ENCODE measurements at places on chromosomes 2 and 18. TPM values are rescaled to one million over a fixed set of nuclear protein-coding genes. Genes with fewer than 3 reads are reported as not detected.

Gene GTF3C2
- polyA plus RNA-seq: 43.7 TPM

Gene GDF7
- not detected for polyA plus RNA-seq

Gene RGPD5
- 1.5 TPM for polyA plus RNA-seq

Gene C2orf72
- not detected for polyA plus RNA-seq

Gene NDUFV2
- 115 TPM for polyA plus RNA-seq

Gene REG3A
- polyA plus RNA-seq: not detected

Gene R3HDM1
- polyA plus RNA-seq: 9.1 TPM

Gene DPYSL5
- polyA plus RNA-seq: not detected

DNA sequence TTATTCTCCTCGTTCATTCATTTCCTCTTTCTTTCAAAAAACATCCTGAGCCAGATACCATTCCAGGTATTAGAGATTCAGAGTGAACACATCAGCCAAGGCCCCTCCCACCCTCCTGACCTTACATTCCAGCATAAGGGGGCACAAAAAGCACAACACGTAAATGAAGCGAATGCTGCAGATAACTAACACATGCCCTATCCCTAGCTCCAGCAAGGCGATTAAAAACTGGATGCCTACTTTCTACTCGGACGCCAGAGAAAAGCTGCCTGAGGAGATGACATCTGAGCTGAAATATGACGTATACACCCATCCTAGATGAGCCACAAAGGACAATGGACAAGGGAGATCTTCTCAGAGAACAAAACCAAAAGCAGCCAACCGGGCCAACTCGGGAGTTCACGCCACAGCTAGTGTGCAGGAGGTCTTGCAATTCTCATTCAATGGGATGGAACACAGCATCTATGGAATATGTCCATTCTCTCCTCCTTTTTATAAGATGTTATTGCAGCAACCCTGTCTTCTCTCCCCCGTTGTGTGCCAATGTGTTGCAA, 33.5 kb downstream of the FEZ2 start:
- no peak overlapping the region for H3K27ac ChIP-seq
- peaks cover 8% of the 10 kb centered on the region for H3K4me1 ChIP-seq
- no peaks in the 10 kb centered on the region for H3K27me3 ChIP-seq
- DNase-seq: no peak
- peaks cover 24% of the 10 kb centered on the region for H3K36me3 ChIP-seq
- no peak overlapping the region for H3K4me3 ChIP-seq

DNA sequence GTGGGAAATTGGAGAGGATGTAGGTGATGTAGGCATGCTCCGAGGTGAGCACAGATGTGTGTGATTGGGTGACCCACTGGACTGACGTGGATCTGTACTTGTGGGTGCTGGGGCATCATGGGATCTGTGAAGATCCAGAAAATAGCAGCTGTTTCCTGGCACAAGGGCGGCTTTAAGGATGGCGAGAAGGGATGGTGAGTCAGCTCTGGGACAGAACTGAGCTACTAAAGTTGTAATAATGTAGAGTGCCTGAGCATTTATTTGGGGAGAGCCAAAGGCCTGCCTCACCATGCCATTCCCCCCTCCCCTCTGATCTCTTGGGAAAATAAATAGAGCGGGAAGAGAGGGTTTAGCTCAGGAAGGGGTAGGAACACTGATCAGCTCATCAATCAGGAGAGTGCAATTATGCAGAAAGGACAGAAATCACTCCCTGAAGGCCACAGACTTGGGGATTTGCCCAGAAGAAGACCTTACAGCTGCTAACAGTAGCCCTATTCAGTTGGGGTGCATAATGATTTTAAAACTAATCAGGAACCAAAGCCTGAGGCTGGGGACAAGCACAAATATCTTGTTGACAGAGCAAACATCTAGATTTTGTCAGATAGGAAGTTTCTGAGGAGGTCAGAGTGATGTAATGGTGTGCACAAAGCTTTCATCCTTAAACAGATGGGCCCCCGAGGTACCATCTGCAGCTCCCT, 30.3 kb downstream of the TANC1 start:
- no peaks in the 10 kb centered on the region for H3K36me3 ChIP-seq
- H3K4me3 ChIP-seq: no peak overlapping the region
- no peak overlapping the region for H3K27ac ChIP-seq
- no peak for DNase-seq
- peaks cover 4% of the 10 kb centered on the region for H3K27me3 ChIP-seq

- H3K27me3 ChIP-seq: peaks cover under 1% of the 10 kb centered on the region
- no peak overlapping the region for H3K4me3 ChIP-seq
- no peaks in the 10 kb centered on the region for H3K36me3 ChIP-seq
- no peak overlapping the region for H3K27ac ChIP-seq
- no peak for DNase-seq
- H3K4me1 ChIP-seq: no peaks in the 10 kb centered on the region
Observed at GRCh38 chr2:121128741-121129659, 156.0 kb downstream of the TFCP2L1 start.

DNA sequence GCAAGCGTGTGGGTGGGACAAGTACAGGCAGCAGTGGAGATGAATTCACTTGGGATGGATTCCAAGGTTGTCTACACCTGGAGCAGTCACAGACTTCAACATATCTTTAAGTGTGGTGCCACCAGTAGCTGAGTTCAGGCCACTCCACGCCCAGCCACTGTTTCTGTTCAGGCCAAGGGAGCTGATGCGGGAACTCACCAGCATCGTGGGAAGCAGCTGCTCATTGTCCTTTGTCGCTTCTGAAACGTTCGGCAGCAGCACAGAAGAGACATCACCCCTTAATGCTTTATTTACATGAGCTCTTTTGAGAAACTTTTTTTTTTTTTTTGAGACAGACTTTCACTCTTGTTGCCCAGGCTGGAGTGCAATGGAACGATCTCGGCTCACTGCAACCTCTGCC, 19.9 kb upstream of the INHBB start:
- no peaks in the 10 kb centered on the region for H3K36me3 ChIP-seq
- no peak for DNase-seq
- H3K27ac ChIP-seq: no peak overlapping the region
- H3K4me3 ChIP-seq: no peak overlapping the region

DNA sequence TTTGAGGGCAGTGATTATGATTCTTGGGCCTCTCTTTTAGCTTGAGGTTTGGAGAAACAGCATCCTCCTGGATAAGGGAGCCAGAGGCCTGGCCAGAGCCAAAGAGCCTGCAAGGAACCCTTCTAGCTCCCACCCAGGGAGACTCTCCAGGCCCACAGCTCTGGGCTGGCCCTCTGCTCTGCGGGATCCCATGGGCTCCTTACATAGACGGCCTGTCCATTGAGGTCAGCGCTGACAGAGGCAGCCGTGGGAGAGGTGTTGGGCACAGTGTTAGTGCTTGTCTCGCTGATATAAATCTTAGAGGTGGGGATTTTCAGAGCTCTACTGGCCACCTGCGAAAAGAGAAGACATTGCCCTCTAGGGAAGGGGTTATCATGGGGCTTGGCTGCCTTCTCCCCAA, 67.2 kb downstream of the XDH start:
- H3K27me3 ChIP-seq: peaks cover under 1% of the 10 kb centered on the region
- no peak for DNase-seq
- no peaks in the 10 kb centered on the region for H3K36me3 ChIP-seq

DNA sequence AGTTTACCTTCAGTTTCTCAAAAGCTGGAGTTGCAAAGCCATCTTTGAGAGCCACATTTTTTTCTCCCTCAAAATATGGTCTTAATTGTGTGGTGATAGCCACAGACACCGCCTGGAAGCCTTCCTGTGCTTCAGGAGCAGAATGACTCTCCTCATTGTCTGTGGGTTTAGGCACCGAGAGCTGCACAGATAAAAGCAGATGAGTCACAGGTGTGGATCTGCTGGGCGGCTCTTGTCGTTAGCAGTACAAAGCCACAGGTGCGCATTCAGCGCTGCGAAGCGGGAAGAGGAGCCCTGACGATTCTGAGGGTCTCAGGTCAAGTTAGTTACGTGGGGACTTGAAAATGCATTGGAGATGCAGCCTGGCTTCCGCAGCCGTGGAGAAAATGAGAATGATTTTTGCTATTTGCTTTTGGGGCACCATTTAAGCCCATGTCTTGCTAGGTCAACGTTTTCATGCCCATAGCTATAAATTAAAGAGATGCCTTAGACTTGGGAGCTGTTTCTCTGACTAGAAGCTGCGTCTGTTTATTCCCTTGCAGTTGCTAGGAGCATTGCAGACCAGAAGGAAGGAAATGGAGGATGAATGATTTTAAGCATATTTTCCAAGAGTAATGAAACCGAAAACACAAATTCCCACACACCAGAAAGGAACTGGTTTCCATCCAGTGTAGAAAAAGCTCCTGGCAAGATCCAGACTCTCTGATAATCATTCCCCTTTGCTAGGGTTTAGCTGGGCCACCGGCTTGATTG, 51.5 kb downstream of the KLHL29 start:
- no peak overlapping the region for H3K27ac ChIP-seq
- DNase-seq: no peak
- peaks cover 9% of the 10 kb centered on the region for H3K27me3 ChIP-seq
- H3K4me1 ChIP-seq: no peaks in the 10 kb centered on the region
- H3K36me3 ChIP-seq: no peaks in the 10 kb centered on the region
- no peak overlapping the region for H3K4me3 ChIP-seq

GRCh38 chr2:78118037-78118436, 595.9 kb upstream of the LRRTM4 start:
- H3K4me1 ChIP-seq: no peaks in the 10 kb centered on the region
- H3K4me3 ChIP-seq: no peak overlapping the region
- no peak for DNase-seq
- H3K27me3 ChIP-seq: no peaks in the 10 kb centered on the region
- peaks cover 4% of the 10 kb centered on the region for H3K36me3 ChIP-seq

DNA sequence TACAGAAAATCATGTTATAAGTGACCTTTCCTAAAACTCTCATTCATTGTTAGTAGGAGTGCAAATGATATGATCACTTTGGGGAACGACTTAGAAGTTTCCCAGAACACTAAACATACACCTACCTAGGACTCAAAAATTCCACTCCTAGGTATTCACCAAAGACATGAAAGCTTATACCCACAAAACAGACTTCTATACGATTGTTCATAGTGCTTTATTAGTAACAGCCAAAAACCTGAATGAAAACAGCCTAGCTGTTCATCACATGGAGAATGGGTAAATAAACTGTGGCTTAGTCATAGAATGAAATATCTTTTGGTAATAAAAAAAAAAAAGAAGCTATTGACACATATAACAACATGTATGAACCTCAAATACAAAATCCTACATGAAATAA, 8.8 kb downstream of the NOL10 start:
- peaks cover 4% of the 10 kb centered on the region for H3K4me1 ChIP-seq
- H3K36me3 ChIP-seq: peaks cover 8% of the 10 kb centered on the region
- no peaks in the 10 kb centered on the region for H3K27me3 ChIP-seq
- H3K27ac ChIP-seq: no peak overlapping the region

DNA sequence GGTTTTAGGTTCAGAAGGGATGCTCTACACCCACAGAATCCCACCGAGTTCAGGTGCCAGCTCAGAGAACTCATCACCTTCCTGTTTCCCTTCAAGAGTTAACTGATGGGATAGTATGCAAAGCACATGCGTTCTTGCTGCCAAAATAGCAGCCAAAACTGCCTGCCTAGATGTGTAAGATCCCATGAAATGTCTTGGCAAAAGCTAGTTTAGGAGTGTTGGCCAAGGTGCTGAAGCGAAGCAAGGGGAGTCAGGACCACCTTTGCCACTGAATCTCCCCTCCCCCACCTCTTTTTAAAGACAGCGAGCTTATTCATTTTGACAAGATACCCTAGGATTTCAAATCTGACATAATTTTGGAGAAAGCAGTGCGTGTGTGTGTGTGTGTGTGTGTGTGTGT, 2.1 kb downstream of the DOCK10 start:
- H3K4me3 ChIP-seq: peak overlapping the region; percentile 99
- peak overlapping the region; percentile 99 for H3K27ac ChIP-seq
- H3K36me3 ChIP-seq: no peaks in the 10 kb centered on the region

DNA sequence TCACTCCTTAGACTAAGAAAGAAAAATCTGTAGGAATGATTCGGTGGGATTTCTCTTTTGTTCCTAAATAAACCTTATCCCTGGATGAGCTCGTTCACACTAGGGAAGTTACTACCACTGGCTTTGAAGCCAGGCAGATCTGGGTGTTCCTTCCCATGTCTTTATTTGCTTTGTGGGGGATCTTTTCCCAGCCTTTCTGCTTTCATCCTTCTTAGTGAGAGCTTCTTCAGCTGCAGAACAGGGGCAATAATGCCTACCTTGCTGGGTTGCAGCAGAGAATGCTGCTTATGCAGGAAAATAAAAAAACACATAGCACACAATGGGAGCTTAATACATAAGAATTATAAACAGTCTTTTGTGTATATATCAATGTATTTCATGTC, 292.1 kb downstream of the SOX11 start:
- H3K4me3 ChIP-seq: no peak overlapping the region
- peaks cover 1% of the 10 kb centered on the region for H3K27me3 ChIP-seq
- H3K27ac ChIP-seq: no peak overlapping the region
- H3K4me1 ChIP-seq: no peaks in the 10 kb centered on the region
- DNase-seq: no peak

DNA sequence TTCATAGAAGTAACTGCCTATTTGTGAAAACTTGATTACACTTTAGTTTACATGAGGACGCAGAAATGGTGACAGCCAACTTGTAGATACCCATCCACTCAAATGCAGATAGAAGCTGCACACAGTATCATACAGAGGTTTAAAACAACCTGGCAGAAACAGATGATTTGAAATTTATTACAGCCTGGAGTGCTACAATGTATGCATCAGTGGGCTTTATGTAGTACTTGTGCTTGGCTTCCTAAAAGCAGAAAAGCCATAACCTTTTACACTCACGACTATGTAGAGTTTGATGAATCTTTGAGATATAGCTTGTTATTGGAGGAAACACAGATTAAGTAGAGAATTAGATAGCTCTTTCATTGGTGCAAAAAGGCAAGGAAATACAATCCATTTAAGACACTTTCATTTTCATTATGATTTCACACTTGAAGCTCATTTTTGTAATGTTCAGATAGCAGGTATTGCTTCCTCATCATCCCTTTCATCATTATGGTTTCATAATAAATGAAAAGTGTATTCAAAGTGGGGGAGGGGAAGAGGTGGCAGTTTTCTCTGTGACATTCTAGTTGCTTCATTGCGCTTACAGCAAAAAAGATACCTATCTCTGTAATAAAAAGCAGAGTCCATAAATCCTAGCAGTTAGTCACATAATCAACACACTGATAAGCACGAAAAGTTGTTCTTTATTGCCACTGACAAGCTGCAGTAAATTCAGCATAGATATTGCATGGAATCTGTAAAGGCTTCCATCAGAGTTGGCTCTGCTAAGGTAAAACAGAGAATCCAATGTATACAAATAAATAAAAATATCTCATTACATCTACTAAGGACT, 789.8 kb upstream of the FSHR start:
- H3K27ac ChIP-seq: peak overlapping the region; percentile 67
- H3K4me1 ChIP-seq: peaks cover 49% of the 10 kb centered on the region
- peaks cover 1% of the 10 kb centered on the region for H3K27me3 ChIP-seq
- peak overlapping the region; percentile 60 for H3K4me3 ChIP-seq
- DNase-seq: no peak

Data from immature natural killer cell (primary cell).